ENCODE measurements at places on chromosomes 7 and 10. TPM values are rescaled to one million over a fixed set of nuclear protein-coding genes. Genes with fewer than 3 reads are reported as not detected.

ZNF786 gene
- total RNA-seq, result 4.3 TPM

GOLGA7B gene
- total RNA-seq, result not detected

PRR15 gene
- 0.16 TPM for total RNA-seq

CAMK2B gene
- not detected for total RNA-seq

TOMM7 gene
- 305 TPM for total RNA-seq

GPNMB gene
- 264 TPM for total RNA-seq

NEUROD6 gene
- total RNA-seq, result not detected

TMEM229A gene
- not detected for total RNA-seq

NANOS1 gene
- total RNA-seq, result 0.09 TPM

SPDYE9 gene
- not detected for total RNA-seq

SLC26A3 gene
- total RNA-seq, result not detected

GIMAP1 gene
- total RNA-seq, result 0.09 TPM

RELN gene
- total RNA-seq, result 0.63 TPM

AOAH gene
- not detected for total RNA-seq

GNAI1 gene
- 35.8 TPM for total RNA-seq

NOS3 gene
- 0.17 TPM for total RNA-seq

FOXP2 gene
- total RNA-seq, result 4.2 TPM

CYP26A1 gene
- total RNA-seq, result not detected

MAT1A gene
- not detected for total RNA-seq

TMEM184A gene
- under 0.01 TPM for total RNA-seq

ATRNL1 gene
- 0.16 TPM for total RNA-seq

DOCK1 gene
- 97.9 TPM for total RNA-seq

ASIC3 gene
- not detected for total RNA-seq

BAZ1B gene
- total RNA-seq, result 39.0 TPM

AKR1C1 gene
- total RNA-seq, result 282 TPM

DRGX gene
- total RNA-seq, result not detected

PTPRE gene
- 0.52 TPM for total RNA-seq

GRM3 gene
- not detected for total RNA-seq

CALCR gene
- not detected for total RNA-seq

SPDYE5 gene
- total RNA-seq, result not detected

ACBD7 gene
- total RNA-seq, result 0.79 TPM

PTPRN2 gene
- total RNA-seq, result 0.34 TPM

OR6V1 gene
- total RNA-seq, result not detected

MYO3A gene
- total RNA-seq, result not detected

MMD2 gene
- not detected for total RNA-seq

CFTR gene
- not detected for total RNA-seq

CREB5 gene
- total RNA-seq, result 15.9 TPM

SLC26A5 gene
- not detected for total RNA-seq

PHYHIPL gene
- not detected for total RNA-seq

SPDYE1 gene
- total RNA-seq, result under 0.01 TPM

PEX1 gene
- 14.7 TPM for total RNA-seq

CLCN1 gene
- not detected for total RNA-seq

PRF1 gene
- total RNA-seq, result not detected

STRA8 gene
- total RNA-seq, result not detected

POLR2J2 gene
- 3.5 TPM for total RNA-seq

RAMP3 gene
- 0.17 TPM for total RNA-seq

RSPH10B gene
- total RNA-seq, result not detected

BICC1 gene
- total RNA-seq, result 74.9 TPM

PIP gene
- total RNA-seq, result not detected

OPALIN gene
- total RNA-seq, result not detected

TMEM209 gene
- total RNA-seq, result 7.6 TPM

OPN4 gene
- not detected for total RNA-seq

ADRA2A gene
- total RNA-seq, result not detected

Data from bronchial smooth muscle cell (primary cell).